ENCODE measurements at places on chromosomes 11 and 22.

DNA sequence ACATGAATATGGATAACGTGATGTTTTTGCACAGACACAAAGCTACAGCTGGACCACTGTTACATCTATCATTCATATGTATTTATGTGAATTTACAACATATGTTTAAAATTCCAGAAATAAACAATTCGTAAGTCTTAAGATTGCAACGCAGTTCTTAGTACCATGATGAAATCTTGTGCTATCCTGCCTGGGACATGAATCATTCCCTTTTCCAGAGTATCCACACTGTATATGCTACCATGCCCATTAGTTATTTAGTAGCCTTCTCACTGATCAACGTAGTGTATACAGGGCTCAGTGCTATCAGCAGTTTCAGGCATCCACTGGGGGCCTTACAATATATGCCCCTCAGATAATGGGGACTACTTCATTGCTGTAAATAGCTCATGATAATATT is 4.3 kb downstream of the ATL3 start:
- no peak for DNase-seq

- no peak for DNase-seq
Measured at GRCh38 chr11:119445850-119446249, 22.9 kb upstream of the THY1 start.

DNA sequence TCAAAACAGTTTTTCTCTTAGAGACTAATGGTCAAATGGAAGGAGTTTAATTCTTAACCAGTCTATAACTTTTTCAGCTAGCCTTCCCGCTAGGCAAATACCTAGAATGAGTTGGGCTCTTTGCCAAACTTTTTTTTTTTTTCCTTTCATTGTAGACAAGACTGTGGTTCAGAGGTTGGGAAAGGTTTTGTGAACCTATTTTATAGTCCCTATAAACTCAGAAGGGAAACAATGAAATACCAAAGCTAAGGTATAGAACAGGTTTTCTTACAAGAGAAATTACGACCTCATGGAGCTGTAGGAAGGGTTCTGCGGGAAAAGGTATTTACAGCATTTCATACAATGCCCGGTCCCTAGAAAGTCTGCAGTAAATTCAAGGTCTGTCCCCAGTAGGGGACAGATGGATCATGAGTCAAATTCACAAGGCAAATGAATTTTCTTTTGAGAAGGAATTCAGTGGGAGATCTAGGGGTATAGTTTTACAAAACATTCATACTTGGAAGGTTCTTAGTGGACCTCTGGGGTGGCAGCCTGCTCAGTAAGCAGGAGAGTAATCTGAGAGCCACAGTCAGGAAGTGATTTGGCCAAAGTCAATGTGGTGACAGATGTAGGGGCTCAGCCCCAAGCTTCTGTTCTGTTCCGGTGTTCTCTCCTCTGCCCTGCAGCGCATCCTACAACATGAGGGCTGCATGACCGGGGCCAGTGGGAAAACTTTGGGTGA is 146.8 kb downstream of the DBX1 start:
- DNase-seq: no peak

- no peak for DNase-seq
Measured at GRCh38 chr22:48832592-48832991, 995.1 kb downstream of the BRD1 start.

GRCh38 chr11:20933086-20933485 is 263.7 kb downstream of the NELL1 start:
- DNase-seq: no peak

DNA sequence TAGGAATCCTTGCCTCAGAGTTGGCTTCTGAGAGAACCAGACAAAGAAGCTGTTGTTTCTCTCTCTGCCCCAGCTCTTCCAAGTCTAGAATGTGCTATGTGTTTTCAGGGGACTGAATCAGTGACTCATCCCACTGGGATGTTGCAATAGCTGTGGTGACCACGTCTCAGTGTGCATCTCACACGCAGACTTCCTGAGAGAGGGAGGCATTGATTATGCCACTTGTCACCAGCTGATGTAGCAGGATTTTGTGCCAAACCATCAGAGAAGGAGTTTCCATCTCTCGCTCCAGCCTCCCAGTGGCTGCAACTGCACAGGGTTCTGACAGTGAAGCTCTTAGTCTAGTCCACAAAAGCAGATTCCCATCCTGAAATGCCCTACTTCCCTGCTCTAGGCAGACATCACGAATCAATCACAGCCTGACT is 455.8 kb downstream of the MIAT start:
- DNase-seq: peak; percentile 91

DNA sequence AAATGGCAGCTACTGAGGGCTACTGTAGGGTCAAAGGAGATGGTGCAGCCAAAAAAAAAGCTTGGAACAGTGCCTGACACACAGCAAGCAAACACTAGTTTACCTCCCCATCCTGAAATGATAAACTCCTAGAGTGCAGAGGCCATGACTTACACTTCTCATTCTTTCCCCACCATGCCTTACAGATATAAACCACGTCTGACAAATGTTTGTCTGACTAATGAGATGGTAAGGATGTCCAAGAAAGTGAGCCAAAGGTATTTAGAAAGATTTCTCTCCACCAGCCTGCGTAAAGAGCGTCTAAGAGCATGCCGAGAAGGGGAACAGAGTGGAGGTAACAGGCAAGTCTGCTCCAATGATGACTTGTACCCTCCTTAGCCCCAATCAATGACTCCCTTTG is 99.0 kb downstream of the LARGE1 start:
- DNase-seq: no peak

GRCh38 chr11:72244361-72245262 is 636 bp upstream of the PHOX2A start:
- DNase-seq: no peak

DNA sequence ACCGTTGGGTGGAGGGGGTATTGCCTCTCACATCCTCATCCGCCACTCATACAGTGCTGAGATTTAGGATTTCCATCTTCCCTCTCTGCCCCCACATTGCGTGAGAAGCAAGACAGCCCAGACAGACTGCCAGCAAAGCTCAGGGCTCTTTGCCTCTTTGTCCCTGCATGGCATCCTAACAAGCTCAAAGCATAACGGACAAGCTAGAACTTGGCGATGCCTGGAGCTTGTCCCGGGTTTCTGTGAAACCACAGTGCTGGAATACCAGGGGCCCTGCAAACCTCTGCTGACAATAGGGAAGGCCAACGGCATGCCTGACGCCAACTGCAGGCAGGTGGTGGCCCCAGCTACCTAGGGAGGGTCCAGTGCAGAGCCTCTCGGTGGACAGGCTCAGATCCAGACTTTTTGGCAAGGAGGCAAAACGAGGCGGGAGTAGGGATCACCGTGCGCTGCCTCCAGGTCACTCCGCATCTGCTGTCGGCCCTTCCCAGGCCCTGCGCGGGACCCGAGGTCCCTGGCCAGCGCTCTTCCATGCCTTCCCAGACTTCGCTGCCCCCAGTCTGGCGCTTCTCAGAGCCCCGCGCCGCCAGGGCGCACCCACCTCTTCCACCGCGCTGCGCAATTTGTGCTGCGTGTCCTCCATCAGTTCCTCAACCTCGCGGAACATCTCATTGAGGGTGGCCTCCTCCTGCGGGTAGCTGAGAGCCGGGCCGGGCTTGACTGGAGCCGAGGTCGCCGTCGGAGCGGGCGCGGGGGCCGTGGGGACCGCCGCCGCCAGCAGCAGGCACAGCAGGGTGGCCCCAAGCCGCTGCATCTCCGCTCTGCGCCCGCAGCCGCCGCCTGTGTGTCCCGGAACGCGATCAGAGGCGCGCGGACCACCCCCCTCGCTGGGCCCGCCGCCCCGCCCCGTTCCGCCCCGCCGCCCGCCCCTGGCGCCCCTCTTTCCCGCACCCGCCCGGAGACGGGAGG is at the start of gene DKK3:
TSS of gene DKK3 (minus strand) at position 858 of the 969 bp plus-strand sequence. CDS start at position 814, 44 bp downstream.
- no peak for DNase-seq

DNA sequence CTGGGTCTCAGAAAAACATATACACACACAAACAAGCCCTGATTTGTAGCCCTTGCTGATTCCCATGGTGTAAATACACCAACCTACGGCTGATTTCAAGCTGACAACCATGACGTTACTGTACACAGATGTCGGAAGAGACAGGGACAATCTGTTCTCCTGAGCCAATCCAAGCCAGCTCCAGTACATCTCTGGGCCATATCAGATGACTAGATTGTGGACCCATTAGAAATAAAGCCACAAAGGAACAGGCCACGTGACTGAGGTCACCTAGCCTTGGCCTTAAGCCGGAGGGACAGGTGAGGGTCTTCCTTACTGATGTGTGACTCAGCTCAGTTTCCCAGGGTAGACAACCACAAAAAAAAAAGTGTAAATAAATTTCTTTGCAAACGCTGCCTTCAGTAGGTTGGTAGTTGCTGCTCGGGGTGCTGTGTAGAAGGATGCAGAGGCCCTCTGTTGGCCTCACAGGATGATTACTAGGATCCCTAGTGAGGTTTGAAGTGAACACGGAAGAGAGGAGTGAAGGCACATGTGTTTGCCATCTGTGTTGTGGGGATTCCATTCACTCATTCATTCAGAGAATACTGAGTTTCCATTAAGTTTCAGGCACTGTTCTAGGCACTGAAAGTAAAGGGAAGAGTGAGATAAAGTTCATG is 99.0 kb upstream of the LARGE1 start:
- DNase-seq: no peak

DNA sequence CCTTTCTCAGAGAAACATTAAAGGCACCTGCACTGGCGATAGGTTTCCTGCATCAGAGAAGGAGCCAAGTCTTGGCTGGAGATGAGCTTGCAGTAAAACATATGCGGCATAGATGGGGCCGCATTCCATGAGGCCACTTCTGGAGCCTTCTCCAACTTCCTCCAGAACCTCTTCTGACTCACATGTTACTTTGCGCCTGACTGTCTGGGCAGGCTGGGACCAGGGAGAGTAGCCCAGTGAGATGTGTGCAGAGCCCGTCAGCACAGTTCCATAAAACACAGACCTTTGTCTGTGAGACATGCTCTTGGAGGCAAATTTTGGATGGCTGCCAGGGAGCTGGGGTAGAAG is 55.4 kb upstream of the BID start:
- no peak for DNase-seq

DNA sequence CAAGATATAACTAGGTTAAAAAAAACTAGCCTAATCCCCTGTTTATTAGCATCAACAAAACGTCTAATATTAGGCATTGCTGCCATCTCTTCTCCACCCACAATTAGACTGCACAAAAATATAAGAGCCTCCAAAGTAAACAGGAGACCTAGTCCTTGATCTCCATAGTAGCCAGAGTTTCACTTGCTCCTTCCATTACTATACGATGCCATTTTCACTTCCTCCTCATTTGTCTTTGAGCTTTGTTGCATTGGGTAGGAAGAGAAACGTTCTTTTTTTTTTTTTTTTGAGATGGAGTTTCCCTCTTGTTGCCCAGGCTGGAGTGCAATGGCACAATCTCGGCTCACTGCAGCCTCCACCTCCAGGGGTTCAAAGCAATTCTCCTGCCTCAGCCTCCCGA is 42.3 kb upstream of the RDX start:
- DNase-seq: peak; percentile 26

DNA sequence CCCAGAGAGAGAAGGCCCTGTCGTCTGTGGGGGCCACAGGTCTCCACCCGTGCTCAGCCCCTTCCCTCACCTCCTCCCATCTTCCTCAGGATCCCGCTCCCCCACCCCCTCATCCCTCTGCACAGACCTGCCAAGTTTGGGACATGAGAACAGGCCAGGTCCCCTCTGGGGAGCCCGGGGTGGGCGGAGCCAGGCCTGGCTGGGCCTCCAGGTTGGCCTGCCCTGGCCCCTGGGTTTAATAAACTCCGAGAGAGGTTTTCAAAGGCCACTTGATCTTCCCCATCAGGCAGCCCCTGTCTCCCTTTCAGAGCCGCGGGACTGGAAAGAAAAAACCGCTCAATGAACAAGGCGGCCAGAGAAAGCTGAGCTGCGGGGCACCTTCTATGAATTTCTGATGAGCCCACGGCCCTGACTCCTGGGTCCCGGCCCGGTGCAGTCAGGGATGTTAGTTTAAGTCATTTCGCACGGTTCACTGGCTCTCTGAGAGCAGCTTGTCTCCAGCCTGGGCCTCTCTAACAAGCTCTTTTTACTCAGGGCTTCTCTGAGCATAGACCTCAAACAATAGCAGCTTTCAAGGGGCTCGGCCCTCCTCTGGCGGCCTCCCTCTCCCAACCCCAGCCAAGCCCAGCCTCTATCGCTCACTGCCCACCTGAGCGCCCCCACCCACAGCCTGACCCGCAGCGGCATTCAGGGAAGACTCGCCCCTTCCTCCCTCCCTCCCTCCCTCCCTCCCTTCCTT is 64.8 kb downstream of the RPUSD4 start:
- no peak for DNase-seq

DNA sequence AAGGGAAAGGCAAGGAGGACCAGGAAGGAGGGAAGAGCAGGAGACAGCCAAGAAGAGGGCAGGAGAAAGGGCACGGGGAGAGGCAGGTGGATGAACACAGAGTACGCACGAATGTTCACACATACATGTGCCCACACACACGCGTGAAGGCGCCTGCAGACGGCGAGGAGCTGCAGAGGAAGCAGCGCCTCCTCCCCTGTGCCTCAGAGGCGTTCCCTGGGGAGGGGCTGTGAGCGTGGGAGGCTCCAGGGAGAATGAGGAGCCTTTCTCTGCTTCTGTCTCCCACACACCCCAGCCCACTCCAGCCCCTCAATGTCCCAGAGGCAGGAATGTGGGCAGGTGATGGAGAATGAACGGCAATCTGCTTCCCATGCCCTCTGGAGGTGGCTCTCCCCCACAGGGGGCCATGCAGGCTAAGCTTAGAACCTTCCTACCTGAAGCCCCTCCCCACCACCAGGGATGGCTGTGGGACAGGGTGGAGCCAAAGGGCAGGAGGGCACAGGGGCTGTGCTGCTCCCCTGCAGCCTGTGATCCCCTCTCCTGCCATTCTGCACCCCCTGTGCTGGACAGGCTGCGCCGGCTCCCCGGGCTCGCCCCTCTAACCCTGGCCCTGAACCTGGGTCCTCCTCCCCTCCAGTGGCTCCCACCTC is 25.3 kb downstream of the PPM1F start:
- no peak for DNase-seq

DNA sequence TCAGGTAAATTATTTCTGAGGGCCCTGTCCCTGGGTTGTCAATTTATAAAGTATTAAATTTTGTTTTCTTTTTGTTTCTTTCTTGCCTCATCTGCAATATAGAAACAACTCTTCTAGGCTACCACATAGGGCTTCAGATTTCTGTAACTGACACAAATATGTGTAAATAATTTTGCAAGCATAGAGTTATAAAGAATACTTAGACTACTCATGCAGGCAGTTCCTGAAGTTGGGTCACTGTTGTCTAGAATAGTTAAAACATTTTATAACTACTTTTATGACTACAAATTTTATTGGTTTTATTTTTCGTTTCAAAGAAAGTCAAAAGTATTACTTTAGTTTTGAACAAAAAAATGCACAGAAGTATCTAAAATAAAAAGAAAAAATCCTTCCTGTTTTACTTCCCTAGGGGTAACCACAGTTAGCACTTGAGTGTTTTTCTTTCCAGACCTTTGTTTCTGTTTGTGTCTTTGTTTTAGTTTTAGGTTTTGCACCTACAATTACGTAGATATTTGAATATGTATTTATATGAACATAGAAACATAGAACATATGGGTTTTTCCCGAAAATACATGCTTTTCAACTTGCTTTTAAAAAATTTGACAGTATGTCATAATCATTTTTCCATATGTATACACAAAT is 12.4 kb upstream of the TMEM123 start:
- DNase-seq: peak; percentile 38

All from inflammatory macrophage (primary cell).